ENCODE measurements at places on chromosomes 12 and 14. TPM values are rescaled to one million over a fixed set of nuclear protein-coding genes. Genes with fewer than 3 reads are reported as not detected.

- no peak for DNase-seq
Observed at GRCh38 chr12:131082290-131083194, 128.8 kb downstream of the ADGRD1 start.

The DIO2 gene
- total RNA-seq: not detected

DNA sequence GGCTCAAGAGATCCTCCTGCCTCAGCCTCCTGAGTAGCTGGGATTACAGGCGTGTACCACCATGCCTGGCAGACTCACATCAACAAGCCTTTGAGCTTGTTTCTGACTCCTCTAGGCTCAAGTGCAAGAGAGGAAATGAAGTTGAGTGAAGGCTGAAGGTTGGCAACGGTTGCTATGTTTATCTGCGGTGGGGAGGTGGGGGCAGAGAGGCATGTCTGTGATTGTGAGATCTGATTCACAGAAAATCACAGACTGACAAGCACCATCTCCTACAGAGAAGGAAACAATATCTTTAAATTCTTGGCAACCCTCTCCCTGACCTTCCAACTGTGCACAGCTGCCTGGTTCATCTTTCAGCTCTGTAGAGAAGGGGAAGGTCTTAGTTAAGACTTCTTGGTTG is 22.1 kb upstream of the NINJ2 start:
- no peak for DNase-seq

- no peak for DNase-seq
Observed at GRCh38 chr14:98252820-98253219, 1019.2 kb downstream of the BCL11B start.

The GPR132 gene
- total RNA-seq: not detected

DNA sequence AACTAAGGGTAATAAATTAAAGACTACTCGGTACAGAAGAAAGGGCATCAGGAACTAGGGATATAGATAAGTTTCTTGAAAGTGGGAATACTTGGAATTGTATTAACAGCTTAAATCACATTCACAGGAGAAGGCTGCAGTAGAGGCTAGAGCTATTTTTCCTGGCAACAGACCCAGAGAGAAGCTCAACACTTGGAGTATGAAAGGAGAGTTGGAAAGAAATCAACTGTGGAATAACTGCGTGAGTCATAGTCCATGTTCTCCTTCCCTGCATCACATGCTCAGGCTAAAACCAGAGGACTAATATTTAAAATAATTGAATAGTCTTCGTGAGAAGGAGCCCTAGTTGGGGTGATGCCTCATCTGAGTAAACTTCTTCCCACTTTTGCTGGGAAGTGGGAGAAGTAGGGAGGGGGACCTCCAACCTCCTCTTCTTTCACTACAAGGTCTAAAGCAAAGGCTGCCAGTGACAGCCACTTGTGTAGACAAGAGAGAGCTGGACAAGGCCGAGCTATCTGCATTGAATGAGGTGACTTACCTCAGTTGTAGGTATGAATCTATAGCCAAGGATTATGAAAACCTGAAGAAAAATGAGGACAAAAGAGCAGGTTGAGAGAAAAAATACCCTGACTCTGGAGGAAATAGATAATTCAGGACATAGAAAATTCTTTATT is 32.7 kb downstream of the DYRK2 start:
- DNase-seq: no peak

DNA sequence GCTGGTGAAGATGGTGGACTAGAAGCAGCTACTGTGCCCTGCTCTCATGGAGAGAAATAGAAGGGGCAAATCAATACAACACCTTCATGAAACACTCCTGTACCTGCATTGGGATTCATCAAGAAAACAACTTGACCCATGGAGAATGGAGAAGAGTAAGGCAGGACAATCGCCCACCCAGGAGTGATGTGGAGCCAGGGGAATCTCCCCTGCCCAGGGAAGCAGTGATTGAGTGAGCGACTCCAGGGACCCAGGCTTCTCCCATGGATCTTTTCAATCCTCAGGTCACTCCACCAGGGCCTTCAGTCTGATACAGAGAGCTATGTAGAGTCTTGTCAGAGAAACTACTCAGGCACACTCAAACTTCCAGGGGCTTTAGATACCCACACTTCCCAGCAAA is 161.9 kb upstream of the DYRK2 start:
- DNase-seq: no peak

GRCh38 chr12:123828854-123829547 is 66.9 kb downstream of the DNAH10 start:
- DNase-seq: peak; percentile 41

GRCh38 chr12:570921-571794 is 92.1 kb downstream of the NINJ2 start:
- DNase-seq: peak; percentile 58

The PARP2 gene
- 39.1 TPM for total RNA-seq

DNA sequence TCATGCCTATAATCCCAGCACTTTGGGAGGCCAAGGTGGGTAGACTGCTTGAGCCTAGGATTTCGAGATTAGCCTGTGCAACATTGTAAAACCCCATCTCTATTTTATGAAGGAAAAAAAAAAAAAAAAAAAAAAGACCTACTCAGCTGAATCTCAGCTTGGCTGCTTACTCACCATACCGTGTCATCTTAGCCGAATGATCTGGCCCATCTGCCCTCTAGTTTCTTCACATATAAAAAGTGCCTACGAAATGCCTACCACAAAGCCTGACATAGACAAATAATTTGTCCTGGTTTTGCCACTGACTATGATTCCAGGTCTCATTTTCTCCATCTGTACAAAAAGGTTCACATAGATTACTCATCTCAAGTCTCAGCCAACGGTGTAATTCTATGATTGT is 10.1 kb downstream of the DIABLO start:
- no peak for DNase-seq

The LRRC10 gene
- total RNA-seq: not detected

The MANSC4 gene
- not detected for total RNA-seq

The DNAI7 gene
- total RNA-seq: not detected

DNA sequence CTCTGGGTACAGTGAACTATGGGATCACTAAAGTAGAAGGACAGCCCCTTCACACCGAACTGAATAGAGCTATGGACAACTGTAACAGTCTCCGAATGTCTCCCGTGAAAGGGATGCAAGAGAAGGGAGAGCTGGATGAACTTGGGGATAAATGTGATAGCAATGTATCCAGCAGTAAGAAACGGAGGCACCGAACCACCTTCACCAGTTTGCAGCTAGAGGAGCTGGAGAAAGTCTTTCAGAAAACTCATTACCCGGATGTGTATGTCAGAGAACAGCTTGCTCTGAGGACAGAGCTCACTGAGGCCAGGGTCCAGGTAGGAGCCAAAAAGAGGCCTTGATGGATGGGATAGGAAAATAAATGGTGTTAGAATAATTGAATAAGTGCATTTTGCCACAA is 3.5 kb downstream of the ALX1 start:
- DNase-seq: no peak

The SLC2A14 gene
- 6.6 TPM for total RNA-seq

- DNase-seq: no peak
Observed at GRCh38 chr14:36579573-36580140, 2.8 kb downstream of the NKX2-8 start.

DNA sequence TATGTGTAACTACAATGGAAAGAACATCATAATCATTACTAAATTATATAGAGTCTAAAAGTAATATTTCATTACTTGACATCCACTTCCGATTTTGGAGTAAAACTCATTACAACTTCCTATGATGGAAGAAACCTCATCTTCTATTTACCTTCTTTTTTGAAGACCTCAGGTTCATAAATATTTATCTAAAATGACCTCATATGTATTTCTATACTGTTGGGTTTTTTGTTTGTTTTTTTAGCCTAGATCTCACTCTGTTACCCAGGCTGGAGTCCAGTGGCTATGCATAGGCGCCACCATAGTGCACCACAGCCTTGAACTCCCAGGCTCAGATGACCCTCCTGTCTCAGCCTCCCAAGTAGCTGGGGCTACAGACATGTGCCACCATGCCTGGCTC is 39.9 kb upstream of the BMAL2 start:
- DNase-seq: no peak

GRCh38 chr12:21547437-21547836 is 21.3 kb downstream of the SPX start:
- no peak for DNase-seq

GRCh38 chr14:57692671-57693070 is 173.2 kb downstream of the SLC35F4 start:
- peak; percentile 39 for DNase-seq

The KRT6C gene
- total RNA-seq: not detected

DNA sequence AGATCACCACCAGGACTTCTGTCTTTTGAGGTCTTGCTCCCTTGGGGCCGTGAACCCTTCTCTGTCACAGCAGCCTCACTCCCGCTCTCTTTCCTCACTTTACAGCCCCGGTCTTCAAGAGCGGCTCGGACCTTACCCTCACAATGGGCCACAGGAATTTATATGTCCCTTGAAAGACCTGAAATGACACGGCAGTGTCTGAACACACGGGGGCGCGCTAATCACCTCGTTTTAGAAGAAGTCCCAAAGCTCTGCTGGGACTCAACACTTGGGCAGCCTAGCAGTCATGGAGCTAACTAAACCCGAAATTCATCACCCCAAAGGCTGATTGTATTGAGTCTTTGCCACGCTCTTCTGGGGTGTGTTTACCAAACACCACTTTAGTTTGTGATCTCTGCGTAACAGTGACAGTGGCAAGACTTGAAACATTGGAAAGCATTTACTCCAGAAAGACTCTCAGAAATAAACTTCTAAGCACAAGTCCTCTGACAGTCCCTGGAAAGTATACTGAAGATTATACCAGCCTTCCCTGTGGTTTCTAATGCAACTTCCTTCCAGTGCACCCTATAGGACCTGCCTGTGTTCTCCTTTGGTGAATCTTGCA is 29.0 kb downstream of the SERPINA11 start:
- peak; percentile 80 for DNase-seq

GRCh38 chr14:65434216-65434850 is 21.8 kb downstream of the FUT8 start:
- no peak for DNase-seq

DNA sequence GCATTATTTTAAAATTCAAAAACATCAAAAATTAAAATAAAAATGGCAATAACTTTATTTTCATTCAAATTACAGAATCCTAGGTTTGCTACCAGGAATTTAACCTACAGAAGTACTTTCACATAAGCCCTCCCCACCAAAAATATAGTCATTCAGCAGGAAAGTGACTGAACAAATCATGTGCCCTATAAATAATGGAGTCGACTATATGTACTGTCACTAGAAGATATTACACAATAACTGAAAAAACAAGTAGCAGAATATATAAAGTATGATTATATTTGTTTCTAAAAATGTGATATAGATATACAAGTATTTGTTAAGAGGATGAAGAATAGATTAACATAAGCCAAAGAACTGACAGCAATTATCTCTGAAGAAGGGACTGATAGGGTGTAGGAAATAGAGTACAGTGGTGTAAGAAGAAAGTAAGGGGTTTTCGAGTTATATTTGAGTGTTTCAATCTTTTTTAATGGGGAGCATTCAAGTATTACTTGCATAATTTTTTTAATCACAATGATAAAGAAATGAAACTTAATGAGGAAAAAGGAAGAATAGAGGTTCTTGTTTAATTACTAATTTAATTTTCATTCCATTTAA is 7.9 kb downstream of the C2CD5 start:
- DNase-seq: no peak

DNA sequence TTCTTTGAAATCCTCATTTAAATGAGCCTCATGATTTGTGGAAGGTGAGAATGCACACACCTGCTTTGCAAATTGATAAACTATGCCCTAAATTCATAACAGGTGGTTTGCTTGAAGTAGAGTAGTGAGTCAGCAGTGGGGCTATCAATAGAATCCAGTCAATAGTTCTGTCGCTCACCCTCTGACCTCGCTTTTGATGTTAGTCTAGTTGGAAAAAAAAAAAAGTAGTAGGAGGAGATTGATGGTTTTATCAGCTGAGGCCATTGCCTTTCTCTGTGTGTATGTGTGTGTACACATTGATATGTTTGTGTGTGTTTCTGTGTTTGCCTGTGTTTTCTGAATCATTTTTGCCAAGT is 267.3 kb downstream of the SNAPC1 start:
- DNase-seq: no peak

The CYP27B1 gene
- total RNA-seq: 0.97 TPM

The TAS2R46 gene
- 0.22 TPM for total RNA-seq

DNA sequence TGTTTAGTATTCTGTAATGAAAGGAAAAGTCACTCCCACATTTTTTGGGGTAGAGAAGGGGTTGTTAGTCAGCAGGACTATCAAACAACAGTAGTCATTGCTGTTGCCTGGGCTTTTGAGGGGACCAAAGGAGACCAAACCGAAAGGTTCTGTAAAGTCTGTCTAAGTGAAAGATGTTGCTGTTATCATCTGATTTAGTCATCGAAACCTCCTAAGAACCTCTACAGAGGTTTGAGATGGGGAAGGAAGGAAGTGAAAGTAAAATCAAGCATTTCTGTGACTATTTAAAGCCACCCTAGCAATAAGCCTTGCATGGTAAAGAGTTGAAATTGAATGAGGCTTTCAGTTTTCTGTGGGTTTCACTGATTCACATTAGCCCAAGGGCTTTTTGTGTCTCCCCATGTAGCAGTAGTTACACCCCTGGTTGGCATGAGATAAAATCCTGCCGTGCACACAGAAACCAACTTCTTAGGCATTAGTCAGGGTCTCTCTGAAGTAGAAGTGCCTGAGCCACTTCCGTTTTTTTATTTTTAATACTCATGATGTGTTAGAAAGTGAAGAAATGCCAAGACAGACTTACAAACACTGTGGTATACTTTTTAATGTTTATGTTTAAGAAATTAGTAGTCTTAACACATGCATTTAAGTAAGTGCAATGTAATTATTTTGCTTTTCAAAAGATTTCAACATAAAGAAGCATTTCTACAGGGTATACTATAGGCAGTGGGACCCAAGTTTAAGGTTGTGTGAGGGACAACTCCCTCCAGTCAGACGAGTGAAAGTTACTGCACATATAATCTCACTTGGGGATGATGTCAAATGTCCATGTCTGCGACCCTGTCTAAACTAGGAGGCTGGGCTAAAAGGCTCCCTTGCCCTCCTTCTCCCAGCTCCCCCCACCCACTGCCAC is 50.4 kb downstream of the DYRK2 start:
- DNase-seq: no peak

GRCh38 chr14:71472356-71473340 is 459.6 kb upstream of the RGS6 start:
- no peak for DNase-seq

DNA sequence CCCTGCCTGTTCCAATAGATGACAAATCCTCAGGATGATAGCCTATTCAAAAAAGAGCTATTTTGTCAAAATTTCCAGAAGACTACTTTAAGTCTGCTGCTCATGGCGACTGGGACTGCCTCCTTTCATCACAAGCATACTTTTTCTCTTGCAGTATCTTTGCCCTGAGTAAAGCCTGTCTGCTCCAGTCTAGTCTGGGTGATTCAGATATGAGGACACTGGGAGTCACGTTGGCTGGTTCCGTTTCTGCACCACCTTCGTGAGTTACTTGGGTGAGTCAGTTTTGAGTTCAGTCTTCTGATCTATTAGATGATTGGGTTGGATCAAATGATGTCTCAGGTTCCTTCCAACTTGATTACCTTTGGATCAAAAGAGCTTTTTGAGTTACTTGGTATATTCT is 301.3 kb upstream of the STXBP6 start:
- DNase-seq: no peak

- no peak for DNase-seq
Observed at GRCh38 chr12:4819654-4820053, 90.1 kb upstream of the KCNA1 start.

All from HepG2 (cell line).